ENCODE measurements at places on chromosomes 3 and 15.
A peak's percentile ranks its signal among the peaks of the same experiment; 100 is the strongest.

- no peak for DNase-seq
These were observed 5.4 kb upstream of the FBN1 start for GRCh38 chr15:48650931-48651330.

DNA sequence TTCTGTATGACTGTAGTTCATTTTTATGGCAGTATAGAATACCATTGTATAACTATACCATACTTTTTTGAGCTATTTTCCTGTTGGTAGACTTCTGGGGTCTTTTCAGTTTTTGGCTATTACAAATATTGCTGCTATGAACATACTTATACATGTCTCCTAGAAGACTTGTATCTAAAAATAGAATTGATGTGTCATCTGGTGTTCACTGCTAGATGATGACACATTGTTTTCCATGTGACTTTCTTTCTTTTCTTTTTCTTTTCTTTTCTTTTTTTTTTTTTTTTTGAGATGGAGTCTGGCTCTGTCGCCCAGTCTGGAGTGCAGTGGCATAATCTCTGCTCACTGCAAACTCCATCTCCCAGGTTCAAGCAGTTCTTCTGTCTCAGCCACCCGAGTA is 69.8 kb downstream of the SH3GL3 start:
- DNase-seq = peak; percentile 14

GRCh38 chr3:126306888-126307482 is 50.2 kb downstream of the KLF15 start:
- DNase-seq = no peak

DNA sequence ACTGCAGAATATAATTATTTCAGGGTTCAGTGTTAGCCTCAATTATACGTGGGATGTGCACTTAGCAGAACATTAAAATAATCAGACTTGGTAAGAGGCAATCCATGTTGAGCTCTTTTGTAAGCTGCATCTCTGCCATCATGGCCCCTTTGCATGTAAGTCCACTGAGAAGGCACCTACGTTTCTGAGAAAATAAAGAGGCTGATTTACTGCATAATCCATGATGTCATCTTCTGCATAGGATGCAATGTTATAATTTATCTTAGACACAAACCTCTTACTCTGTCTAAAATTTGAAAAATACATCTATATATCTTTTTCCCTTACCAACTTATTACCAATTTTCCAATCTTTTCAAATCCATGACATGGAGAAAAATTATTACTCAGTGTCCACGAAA is 1294.7 kb downstream of the ZPLD1 start:
- DNase-seq = no peak

GRCh38 chr3:67031986-67032385 is 33.9 kb downstream of the KBTBD8 start:
- no peak for DNase-seq

DNA sequence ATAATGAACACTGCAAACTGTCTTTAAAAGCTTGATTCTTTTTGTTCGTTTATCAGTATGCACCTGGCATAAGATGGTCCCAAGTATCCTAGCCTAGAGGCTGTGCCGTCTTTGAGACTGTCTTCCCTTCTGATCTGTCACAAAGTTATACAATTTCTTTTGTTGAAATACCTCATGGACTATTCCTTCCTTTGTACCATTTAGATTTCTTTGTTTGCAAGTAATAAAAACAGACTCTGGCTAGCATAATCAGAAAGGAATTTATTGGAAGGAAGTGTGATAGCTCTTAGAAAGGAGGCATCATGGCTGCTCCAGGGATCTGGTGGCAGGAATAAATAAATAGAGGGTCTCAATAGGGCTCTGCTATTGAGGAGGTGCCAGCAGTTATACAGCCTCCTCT is 280.4 kb downstream of the SLC9A9 start:
- no peak for DNase-seq
